Suppressor macrophage (primary cell): ENCODE measurements at places on chromosomes 6 and 20.

DNA sequence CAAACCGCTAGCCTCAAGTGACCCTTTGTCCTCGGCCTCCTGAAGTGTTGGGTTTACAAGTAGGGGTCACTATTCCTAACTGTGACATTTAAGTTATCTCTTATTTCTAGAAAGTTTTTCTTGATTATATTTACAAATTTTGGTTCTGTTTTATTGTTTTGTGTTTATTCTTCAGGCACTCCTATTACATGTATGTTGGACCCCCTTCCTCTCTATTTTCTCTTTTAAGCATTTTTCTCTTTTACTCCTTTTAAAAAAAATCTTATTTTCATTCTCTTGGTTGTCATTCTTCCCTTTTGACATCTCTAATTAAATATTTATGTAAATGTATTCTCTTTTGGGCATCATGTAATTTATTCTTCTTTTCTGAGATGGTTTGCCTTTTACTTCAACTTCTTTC lies 50.4 kb upstream of the MAP3K7 start:
- DNase-seq, result no peak

DNA sequence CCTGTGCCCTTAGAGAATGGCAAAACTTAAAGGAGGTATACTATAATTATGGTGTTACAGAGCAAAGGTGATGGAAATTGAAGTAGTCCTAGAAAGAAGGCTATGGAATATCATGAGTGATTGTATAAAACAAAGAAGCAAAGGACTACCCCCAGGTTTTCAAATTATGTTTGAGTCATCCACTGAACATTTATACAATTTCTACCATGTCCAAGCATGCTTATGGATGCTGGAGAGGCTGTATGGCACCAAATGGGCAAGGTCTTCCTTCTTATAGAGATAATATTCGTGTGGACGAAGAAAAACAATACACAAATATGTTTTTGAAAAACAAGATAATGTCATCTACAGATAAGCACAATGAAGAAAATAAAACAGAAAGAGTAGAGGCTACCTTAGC lies 177.5 kb downstream of the KHDC1L start:
- DNase-seq, result no peak

- no peak for DNase-seq
Observed at GRCh38 chr20:20215976-20216727, 151.8 kb upstream of the INSM1 start.

DNA sequence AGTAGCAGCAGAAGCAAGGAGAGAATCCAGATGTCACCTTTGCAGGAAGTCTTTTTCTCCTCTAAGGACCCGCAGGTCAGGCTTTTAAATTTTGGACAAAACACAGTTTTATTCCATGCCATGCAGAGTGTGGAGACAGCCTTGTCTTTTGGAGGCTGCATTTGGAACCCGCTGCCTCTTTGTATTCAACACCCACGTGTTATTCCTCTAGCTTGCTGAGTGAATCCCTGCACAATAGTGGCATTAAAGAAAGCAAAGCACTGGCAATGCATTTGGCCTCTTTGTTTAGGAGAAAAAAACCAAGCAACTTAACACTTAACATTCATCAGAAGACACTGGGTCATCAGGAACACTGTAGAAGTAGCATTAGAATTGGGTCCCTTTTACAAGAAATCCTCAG lies 43.5 kb downstream of the TFAP2B start:
- no peak for DNase-seq

GRCh38 chr6:12036766-12037165 lies 24.7 kb downstream of the HIVEP1 start:
- no peak for DNase-seq
